Effector CD8-positive, alpha-beta T cell (primary cell): ENCODE measurements at places on chromosomes 16 and 17.

- DNase-seq = no peak
Observed at GRCh38 chr17:48294020-48294805, 135.8 kb downstream of the SKAP1 start.

DNA sequence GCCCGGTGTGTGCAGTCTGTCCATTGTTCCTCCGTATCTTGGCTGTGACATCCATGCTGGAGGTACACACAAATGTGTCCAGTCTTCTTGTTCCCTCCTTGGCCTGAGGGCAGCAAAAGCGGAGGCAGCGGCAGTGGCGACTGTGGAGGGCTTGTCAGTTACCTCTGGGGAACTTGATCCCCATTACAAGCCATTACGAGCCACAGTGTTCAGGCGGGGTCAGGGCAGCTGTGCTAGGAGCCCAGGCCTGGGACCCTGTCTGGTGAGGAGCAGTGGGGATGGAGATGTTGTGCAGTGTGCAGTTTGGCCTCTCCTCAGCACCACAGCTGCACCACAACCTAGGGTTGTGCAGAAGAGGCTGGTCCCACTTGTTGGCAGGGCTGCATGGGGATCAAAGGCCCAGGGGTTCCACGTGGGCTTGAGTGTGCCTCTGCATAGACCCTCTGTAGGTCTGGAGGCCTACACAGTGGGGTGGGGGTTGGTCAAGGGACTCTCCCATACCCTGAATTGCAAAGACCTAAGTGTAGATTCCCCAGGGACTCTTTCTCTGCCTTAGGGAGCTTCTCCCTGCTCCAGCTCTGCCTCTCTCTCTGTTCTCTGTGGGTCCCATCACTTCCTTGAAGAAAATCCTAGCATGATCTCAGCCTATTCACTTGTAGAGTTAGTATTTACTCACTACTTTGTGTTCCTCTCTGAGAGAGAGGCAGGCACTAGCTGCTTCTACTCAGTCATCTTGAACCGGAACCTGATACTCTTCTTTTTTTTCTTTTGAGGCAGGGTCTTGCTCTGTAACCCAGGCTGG lies 58.8 kb downstream of the SLFN11 start:
- no peak for DNase-seq

GRCh38 chr16:73549984-73550631 lies 502.2 kb upstream of the ZFHX3 start:
- DNase-seq = no peak

DNA sequence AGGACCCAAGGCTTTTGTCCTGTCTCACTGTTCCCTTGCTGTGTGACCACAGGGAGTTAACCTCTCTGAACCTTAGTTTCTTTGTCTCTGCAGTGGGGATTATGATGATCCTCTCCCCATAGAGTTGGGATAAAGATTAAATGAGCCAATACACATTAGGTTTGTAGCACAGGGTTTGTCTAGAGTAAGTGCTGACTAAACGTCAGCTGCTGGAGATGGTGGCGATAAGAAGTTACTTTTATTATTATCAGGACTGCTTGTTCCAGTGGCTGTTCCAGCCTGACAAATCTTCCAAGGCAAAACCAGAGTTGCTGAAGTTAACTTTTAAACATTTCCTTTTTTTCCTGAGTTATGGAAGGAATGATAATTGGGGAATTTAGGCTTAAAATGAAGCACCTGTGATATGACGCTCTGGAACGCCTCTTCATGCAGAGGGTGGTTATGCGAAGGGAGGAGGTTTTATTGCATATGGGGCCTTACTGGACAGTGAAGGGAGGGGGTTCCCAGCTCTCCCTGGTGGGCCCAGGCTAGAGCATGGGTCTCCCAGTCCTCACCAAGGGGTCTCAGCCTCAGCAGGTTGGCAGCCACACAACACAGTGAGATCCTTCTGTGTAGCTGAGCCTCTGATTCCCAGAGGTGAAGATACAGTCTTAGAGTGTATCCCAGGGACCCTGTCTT lies 35.8 kb downstream of the PLCG2 start:
- DNase-seq = no peak

GRCh38 chr16:83393196-83393981 lies 414.4 kb upstream of the HSBP1 start:
- DNase-seq = no peak

GRCh38 chr16:24428756-24429155 lies 110.6 kb upstream of the RBBP6 start:
- no peak for DNase-seq

DNA sequence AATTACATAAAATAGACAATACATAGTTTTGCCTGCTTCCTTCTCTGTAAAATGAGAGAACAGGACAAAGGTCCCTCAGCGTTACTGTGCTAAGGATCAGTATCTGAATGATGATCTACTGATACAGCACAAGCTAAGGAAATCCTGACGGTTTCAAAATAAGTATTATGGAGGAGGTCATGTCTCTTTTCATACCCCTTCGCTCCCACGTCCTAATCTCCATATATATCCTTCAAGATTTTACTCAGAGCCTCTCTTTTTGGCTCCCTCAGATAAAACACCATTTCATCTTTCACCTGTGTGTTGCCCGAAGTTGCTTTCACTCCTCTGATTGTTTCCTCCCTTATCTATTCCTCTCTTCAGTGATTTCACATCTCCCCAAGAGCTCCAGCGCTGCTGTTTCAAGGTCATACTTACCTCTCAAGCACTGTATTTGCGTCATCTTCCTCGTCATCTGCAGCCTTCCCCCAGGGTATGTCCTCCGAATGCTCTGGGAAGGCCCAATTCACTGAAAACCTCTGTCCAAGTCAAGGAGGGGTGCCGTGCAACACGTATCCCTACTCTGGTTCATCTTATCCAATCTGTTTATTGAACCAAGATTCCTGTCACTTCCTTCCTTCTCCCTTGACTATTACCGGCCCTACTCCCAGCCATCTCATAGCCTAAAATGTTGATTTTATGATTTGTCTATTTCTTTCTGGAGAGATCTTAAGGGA lies 1.2 kb upstream of the BLTP2 start:
- DNase-seq = no peak

- no peak for DNase-seq
Observed at GRCh38 chr16:2675714-2676113, 6.6 kb upstream of the KCTD5 start.

GRCh38 chr17:57493171-57493570 lies 236.8 kb downstream of the MSI2 start:
- DNase-seq = no peak

GRCh38 chr17:7437950-7438614 lies 1.2 kb upstream of the FGF11 start:
- DNase-seq = peak; percentile 45

- no peak for DNase-seq
Observed at GRCh38 chr16:84726669-84727467, 27.1 kb downstream of the USP10 start.

GRCh38 chr17:44006598-44007345 lies 2.4 kb downstream of the NAGS start:
- peak; percentile 96 for DNase-seq

- DNase-seq = no peak
Observed at GRCh38 chr17:49681106-49681979, 3.4 kb upstream of the SPOP start.

DNA sequence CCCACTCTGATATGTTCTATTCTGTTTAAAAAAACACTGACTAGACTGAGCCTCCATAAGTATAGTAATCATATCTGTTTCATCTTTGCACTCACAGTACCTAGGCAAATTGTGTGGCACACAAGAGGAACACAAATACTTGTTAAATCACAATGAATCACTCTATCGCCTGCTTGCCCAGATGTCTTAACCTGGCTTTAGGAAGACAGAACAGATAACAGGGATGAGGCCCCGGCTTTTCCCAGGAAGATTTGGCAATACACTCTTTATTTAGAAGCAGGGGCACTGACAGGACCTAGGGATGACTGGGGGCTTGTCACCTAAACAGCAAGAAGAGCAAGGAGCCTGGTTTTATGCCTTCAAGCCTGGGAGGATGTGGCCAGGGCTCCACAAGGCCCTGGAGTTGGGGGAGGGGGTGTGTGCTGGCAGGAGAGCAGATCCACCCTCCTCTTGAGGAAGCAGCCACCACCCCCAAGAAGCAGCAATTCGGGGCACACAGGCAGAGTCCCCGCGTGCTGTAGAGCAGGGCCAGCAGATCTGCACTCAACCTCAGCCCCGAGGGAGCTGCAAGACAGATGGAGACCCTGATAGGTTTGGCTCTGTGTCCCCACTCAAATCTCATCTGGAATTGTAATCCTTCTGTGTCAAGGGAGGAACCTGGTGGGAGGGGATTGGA lies 41.0 kb upstream of the KSR1 start:
- no peak for DNase-seq

DNA sequence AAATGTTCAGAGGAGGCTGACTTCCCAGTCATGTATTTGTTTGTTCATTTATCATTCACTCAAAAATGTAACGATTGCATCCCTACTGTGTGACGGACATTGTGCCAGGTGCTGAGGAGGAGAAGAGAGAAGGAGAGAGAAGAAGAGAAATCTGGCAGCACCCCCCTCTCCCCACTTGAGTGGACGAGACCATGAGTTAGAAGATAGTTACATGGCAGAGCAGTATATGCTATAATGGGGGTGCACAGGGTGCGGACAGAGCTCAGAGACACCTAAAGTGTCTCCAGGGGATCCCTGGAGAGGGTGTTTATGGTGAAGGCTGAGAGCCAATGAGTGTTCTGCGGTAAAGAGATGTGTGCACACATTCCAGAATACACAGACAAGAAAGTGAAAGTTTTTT lies 6.6 kb upstream of the JPH3 start:
- no peak for DNase-seq

DNA sequence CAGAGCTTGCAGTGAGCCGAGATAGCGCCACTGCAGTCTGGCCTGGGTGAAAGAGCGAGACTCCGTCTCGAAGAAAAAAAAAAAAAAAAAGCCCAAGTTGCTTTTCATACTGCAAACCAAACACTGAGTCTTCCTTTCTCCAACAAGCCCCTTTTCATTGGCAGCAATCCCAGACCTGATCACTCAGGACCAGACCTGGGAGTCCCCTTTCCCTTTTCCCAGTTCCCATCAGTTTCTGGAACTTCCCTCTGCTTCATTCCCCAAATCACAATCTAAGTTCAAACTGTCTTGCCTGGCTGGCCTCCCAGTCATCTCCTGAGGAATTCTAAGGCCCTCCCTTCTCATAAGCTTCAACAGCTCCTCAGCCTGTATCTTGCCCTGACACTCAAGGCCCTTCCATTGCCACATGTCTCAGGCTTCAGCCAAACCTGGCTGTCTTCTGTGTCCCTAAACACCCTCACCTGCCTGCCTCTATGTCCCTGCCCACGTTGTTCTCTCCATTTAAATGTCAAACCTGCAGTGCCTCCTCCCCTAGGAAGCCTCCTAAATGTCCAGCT lies 11.8 kb upstream of the PHF12 start:
- no peak for DNase-seq

- DNase-seq = no peak
Observed at GRCh38 chr17:72393553-72393952, 272.7 kb downstream of the SOX9 start.

- no peak for DNase-seq
Observed at GRCh38 chr17:77503293-77503655, 362.5 kb downstream of the SEC14L1 start.

GRCh38 chr16:22631264-22631663 lies 120.6 kb downstream of the NPIPB5 start:
- no peak for DNase-seq

GRCh38 chr17:9855036-9855435 lies 29.3 kb downstream of the GLP2R start:
- no peak for DNase-seq

- no peak for DNase-seq
Observed at GRCh38 chr17:36808180-36808661, 129.1 kb upstream of the LHX1 start.

- DNase-seq = no peak
Observed at GRCh38 chr17:12909046-12909445, 108.8 kb downstream of the ELAC2 start.

- DNase-seq = no peak
Observed at GRCh38 chr17:56752263-56752836, 81.4 kb downstream of the C17orf67 start.

GRCh38 chr17:15038656-15039055 lies 226.5 kb downstream of the PMP22 start:
- DNase-seq = no peak

DNA sequence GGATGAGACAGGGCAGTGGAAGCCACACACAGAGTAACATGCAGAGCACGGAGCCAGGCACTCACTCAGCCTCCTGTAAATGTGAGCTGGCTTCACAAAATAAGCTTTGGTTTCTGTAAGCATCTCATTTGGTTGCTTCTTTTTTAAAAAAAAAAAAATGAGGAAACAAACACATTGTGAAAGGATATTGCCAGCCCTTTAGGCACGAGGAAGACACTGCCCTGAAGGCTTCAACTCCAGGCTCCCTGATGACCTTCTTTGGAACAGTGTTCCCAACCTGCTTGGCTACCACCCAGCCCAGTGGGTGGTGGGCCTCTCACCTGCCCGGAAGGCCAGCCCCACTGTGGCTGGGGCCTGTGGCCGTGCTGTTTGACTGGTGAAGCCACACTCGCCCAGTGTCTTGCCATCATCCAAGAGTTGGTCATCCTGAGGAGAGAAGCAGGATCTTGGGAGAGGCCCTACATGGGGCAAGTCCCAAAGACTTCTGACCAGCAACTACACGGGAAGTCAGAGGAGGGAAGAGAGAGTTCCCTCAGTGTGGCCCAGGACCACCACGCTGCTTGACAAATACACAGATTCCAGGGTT lies 1.9 kb downstream of the ELOB start:
- DNase-seq = no peak
